ENCODE measurements at places on chromosomes 3 and 15.

- no peak for DNase-seq
These were observed 20.0 kb downstream of the CERS3 start for GRCh38 chr15:100508641-100509300.

GRCh38 chr3:157082305-157082982 lies 77.5 kb downstream of the CCNL1 start:
- DNase-seq, result no peak

DNA sequence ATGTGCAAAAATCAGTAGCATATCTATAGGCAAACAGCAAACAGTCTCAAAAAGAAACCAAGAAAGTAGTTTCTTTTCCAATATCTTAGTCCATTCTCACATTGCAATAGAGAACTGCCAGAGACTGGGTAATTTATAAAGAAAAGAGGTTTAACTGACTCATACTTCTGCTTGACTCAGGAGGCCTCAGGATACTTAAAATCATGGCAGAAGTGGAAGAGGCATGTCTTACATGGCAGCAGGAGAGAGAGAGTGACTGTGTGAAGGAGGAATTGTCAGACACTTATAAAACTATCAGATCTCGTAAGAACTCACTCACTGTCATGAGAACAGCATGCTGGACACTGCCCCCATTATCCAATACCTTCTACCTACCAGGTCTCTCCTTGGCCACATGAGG lies 327.9 kb upstream of the EPHA3 start:
- no peak for DNase-seq

DNA sequence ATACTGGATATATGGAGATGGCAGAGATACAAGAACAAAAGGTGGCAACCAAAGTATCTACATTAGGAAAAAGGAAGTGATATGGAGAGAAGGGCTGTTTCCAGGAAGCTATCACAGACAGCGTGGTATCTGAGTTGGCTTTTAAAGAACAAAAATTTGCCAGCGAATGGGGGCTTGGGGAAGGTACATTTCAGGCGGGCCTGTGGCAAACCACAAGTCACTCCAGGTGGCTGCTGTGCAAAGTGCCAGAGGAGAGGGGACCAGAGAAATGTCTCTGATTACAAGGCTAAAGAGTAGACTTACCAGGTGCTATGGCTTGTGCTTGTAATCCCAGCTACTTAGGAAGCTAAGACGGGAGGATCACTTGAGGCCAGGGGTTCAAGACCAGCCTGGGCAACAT lies 91.1 kb downstream of the MSL2 start:
- DNase-seq, result no peak

DNA sequence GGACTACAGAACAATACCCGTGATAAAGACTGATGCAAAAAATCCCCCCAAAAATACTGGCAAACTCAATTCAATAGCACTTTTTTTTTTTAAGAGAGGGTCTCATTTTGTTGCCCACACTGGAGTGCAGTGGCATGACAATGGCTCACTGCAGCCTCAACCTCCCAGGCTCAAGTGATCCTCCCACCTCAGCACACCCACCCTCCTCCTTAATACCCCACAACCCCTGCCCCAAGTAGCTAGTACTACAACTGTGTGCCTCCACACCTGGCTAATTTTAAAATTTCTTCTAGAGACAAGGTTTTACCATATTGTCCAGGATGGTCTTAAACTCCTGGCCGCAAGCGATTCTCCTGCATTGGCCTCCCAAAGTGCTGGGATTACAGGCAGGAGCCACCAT lies 11.4 kb downstream of the TOP2B start:
- DNase-seq, result no peak

GRCh38 chr3:143677430-143677829 lies 170.8 kb downstream of the SLC9A9 start:
- DNase-seq, result no peak

DNA sequence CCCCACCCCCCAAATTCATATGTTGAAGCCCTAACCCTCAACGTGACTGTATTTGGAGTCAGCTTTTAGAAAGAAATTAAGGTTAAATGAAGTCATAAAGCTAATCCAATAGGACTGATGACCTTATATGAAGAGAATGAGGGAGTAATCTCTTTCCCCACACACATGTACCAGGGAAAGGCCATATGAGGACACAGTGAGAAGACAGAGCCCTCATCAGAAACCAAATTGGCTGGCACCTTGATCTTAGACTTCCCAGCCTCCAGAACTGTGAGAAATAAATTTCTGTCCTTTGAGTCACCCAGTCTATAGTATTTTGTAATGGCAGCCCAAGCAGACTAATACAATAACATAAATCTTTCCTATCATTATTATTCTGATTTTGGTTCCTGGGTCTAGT lies 194.7 kb upstream of the NANOGP8 start:
- no peak for DNase-seq

DNA sequence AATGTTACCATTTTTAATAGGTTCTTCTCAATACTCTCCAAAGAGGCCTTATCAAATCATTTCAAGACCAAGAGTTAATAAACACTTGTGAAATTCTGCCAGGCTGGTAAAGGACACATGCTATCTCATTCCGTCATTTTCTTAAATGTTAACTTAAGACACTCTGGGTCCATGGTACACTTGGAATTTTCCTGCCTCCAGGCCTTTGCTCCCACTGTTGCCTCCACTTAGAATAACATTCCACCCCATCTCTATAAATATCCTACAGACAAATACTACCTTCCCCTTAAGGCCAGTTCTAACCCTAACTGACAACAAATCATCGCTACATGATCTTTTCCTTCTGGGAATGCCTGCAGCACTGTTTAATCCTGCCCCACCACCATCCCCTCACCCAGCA lies 24.1 kb downstream of the MAGI1 start:
- DNase-seq, result no peak

DNA sequence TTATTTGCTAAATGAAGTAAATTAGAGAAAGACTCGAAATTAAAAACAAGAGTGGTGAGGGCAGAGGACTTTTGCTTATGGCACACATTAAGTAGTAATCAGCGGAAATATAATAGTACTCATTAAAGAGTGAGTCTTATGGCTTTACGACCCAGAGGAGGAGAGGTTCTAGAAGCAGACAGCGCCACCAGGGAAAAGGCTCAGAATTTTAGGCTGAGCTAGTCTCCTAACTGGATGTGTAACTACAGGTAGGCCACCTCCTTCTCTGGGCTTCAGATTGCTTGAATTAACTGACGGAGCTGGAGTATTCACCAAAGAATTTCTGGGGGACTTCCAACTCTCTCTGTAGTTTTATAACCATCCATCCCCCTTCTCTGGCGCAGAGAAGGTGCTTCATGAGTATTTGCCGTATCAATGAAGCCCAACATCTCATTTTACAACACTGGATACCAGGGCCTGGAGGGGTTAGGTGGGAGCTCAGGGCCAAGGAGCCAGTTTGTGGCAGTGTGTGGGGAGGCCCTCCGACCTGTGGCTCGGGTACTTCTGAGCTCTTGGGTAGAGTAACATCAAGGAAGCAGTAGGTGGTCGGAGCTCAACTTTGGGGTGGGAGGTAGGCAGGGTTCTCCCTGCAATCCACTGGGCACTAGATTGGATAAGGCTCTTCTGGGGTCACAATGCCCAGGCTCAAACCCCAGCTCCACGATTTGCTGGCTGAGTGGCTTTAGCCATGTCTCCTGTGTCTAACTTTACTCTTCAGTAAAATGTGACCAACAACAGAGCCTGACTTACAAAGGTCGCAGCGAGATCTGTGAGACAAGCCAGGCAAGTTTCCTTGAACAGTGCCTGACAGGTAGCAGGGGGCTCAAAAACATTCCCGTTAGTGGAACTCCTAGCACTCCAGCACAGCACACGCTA lies 1.1 kb downstream of the CHCHD4 start:
- DNase-seq, result no peak

DNA sequence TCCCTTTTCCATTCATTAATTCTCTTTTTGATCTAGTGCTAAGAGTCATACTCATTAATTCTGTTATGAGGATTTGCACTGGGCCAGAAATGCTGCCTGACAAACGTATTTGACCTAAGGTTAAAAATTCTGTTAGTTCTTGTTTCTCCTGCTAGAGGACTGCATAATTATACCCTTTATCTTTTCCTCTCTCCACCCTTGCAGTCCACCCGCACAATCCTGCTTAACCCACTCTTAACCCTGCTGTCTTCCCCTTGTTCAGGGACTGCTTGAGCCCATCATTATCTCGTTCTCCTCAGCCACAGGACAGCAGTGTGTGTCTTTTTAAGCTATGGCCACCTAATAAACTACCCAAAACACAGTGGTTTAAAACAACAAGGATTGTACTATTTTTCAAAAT lies 31.1 kb upstream of the DYNC1LI1 start:
- no peak for DNase-seq

GRCh38 chr3:143644370-143645089 lies 203.7 kb downstream of the SLC9A9 start:
- DNase-seq, result peak; percentile 46

GRCh38 chr3:184228376-184229137 lies 828 bp upstream of the VWA5B2 start:
- no peak for DNase-seq

GRCh38 chr3:157174290-157174648 lies 14.3 kb upstream of the CCNL1 start:
- DNase-seq, result peak; percentile 41

GRCh38 chr15:68484220-68484619 lies 52.3 kb upstream of the ITGA11 start:
- DNase-seq, result no peak

DNA sequence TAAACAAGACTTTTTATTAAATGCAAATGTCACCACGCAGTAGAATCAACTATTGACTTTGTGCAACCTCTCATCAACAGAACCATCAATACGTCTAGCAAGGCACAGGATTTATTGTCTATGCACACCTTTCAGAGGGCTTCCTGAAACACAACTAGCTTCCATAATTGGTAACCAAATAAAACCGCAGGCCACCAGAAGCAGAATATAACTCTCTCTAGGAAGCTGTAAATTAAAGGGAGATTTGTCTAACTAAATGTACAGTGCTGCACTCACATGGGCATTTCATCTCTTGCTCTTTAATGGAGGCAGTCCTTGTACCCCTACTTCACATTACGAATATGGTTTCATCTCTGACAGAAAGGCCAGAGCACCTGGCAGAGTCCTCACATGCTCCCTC lies 93.0 kb downstream of the FHIT start:
- no peak for DNase-seq

GRCh38 chr15:60590935-60591495 lies 112.1 kb upstream of the ICE2 start:
- DNase-seq, result peak; percentile 76

DNA sequence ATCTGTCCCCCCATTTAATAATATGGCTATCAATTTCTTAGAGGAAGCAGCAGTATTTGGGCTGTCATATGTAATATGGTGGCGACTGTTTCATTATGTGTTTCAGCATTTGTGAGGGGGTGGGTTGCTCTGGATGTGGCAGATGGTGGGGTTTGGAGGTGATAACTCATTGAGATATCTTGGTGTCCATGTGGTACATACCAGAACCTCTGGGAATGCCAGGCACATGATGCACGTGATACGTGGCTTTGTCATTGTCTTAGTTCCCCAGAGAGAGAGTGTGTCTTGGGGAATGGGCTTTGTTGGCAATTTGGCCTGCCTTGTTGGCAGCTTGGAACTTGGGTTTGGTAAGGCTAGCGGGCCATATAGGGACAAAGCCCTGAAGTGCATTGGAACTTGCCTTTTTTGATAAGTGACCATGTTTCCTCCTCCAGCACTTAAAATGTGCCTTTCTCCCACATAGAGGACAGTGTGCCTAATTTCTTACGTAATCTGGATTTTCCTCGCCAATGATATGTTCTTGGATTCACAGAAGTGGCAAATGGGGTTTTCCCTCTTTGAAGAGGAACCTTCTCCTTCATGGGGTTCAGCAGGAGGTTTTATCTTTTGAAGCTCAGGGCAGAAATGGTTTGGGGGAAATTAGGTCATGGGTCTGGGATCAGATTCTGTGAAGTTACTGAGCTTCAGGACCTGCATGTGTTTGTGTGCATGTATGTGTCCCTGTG lies 79.5 kb downstream of the DNASE1L3 start:
- DNase-seq, result no peak

GRCh38 chr15:59457103-59457502 lies 19.1 kb downstream of the FAM81A start:
- no peak for DNase-seq

GRCh38 chr3:24802614-24803013 lies 308.0 kb upstream of the THRB start:
- no peak for DNase-seq

DNA sequence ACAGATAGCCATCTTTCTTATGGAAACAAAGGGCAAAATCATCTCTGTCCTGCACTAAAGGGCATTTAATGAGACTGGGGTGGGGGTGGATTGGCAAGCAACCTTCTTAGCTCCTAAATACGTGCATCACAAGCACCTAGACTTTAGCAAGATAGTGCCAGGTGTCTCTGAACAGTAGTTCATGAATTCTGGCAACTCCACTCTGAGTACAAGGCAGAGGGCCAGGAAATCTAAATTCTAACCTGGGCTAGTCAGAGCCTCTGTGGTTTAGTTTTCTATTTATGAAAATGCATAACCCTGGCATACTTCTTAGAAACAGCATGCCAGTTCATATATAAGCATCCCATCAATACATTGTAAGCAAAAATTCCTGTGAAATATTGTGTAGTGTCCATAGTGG lies 788.5 kb downstream of the MCTP2 start:
- no peak for DNase-seq

- DNase-seq, result no peak
These were observed 40.6 kb upstream of the FXR1 start for GRCh38 chr3:180871901-180872300.

DNA sequence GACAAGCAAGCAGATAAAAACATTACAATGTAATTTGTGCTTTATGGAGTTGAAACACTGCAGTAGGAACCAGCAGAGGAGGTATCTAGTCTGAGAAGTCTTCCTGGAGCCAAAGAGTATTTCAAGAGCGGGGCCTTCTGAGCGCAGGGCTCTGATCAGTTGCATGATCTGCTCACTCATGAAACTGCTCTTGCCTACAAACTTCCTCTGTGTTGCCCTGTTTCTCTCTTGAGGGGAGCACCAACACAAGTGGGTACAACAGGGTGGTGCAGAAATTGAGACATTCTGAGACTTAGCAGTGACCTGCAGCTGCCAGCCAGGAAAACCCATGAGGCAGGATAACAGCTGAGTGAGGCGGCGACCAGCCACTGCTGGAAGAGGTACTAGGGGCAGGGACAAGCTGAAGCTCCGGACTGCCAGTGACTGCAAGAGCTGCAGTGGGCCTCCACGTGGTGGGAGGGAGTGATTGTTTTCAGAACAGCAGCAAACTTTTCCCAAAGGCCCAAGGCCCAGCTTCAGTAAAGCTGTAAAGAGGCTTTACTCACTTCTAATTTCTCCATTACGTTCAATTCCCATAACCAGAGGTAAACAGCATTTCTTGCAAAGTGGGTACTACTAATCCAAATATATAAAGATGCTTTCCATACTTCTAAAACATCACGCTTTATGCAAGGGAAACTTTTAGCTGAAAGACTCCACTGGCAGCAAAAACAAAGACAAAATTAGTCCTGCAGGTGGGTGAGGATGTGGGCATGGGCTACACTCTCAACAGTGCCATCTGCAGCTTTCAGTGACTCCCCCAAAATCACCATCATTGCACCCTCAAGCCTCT lies 69.0 kb upstream of the LPP start:
- no peak for DNase-seq

DNA sequence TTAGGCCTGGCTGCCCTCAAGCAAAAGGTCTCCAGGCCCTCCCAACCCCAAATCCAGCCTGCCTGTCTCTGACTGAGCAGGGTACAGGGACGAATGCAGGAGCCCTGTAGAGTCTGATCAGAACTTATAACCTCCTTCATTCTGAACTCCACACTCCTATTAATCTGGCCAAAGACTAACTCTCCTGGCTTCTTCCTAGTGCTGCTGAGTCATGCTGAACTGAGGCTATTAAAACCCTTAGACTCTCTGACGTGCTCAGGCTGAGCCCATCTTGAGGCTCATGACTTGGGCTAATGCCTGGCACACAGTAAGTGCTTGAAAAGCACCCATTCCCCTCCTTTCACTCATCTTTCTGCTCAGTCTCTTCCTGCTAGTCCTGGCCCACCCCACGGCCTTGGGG lies 81.9 kb downstream of the NUP210 start:
- no peak for DNase-seq

Measured in body of pancreas (tissue), 4 donors.